Left cardiac atrium (tissue), 4 donors: ENCODE measurements at places on chromosomes 1 and 21.

DNA sequence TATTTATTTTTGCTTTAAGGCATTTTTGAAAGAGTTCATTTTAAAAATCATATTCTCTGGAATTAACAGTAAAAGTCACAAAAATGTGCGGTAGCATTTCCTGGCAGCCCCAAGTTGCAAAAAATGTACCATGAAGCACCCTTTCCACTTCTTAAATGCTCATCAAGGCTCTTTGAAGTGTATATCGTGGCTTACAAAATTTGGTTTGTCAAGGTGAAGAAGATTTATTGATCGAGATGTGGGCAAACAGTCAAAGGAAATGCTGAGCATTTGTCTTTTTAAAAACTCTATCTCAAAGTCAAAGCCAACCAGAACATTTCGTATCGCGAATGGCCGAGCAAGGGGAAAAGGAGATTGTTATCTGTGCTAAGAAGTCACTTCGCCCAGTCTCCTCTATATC, 277.5 kb upstream of the KAZN start:
- DNase-seq: no peak

DNA sequence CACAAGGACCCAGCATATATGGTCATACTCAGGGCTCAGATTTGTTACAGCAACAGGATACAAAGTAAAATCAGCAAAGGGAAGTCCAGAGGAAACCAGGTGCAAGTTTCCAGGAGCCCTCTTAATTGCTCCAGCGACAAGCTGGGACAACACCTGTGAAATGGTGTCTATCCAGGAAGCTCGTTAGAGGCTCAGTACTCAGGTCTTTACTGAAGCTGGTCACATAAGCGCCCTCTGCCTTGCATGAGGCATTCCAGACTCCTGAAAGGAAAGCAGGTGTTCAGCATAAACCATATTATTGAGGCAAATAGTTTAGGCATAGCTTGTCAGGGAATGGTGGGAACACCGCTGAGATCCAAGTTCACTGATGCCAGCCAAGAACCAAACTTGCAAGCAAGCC, 231.0 kb downstream of the SLC35F3 start:
- no peak for DNase-seq

GRCh38 chr1:43716559-43717281, 9.4 kb downstream of the ST3GAL3 start:
- no peak for DNase-seq

GRCh38 chr1:62274496-62275485, 44.4 kb downstream of the KANK4 start:
- DNase-seq: no peak

- DNase-seq: peak; percentile 55
These were observed 81.3 kb upstream of the KAZN start for GRCh38 chr1:14516974-14517840.

DNA sequence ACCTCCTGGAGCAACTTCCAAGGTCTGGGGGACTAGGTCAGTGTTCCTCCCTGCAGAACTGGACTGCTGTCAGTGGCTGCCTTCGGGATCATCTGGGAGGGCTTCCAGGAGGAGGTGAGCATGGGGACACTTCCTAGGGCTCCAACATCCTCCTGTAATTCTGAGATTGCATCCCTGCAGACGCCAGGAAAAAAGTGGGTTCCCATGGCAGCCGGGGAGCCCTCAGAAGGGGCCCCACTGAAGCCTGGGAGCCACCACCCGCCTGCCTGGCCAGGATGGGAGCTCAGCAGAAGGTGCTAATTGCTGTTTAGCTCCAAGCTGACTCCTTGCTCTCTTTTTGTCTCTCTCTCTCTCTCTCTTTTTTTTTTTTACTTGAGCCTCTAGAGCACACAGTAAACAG, 16.1 kb upstream of the ARF1 start:
- no peak for DNase-seq

DNA sequence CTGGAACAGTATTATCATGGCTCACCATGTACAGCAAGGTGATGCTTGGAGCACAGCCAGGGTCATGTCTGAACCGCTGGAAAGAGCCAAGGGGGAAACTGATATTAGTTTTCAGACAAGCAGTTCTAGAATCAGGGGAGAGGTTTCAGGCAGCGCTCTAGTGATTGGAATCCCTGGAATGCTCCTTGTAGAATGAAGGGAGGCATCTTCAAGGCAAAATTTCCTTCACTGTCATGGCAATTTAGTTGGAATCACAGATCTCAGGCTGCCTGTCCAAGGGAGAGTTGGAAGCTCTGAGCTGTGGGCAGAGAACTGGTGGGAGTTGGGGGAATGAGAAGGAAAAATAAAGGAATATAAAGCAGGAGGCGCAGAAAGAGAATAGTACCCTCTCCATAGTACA, 737.1 kb downstream of the PTPRU start:
- DNase-seq: no peak

DNA sequence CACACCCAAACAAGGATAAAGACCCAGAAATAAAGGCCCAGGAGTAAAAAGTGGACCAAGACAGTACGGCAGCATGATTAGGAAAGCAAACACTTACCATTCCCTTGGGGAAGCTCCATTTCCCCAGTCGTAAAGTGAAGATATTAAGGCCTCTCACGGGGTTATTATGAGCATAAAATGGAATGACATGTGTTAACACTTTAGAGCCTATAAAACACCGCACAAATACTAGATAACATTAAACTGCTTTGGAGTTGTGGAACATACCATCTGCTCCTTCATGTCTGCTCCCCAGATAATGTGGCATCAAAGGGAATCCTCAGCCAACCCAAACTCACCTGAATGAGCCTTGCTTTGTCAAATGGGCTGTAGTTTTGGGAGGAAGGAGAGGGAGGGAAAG, 8.9 kb upstream of the ITLN2 start:
- DNase-seq: no peak

DNA sequence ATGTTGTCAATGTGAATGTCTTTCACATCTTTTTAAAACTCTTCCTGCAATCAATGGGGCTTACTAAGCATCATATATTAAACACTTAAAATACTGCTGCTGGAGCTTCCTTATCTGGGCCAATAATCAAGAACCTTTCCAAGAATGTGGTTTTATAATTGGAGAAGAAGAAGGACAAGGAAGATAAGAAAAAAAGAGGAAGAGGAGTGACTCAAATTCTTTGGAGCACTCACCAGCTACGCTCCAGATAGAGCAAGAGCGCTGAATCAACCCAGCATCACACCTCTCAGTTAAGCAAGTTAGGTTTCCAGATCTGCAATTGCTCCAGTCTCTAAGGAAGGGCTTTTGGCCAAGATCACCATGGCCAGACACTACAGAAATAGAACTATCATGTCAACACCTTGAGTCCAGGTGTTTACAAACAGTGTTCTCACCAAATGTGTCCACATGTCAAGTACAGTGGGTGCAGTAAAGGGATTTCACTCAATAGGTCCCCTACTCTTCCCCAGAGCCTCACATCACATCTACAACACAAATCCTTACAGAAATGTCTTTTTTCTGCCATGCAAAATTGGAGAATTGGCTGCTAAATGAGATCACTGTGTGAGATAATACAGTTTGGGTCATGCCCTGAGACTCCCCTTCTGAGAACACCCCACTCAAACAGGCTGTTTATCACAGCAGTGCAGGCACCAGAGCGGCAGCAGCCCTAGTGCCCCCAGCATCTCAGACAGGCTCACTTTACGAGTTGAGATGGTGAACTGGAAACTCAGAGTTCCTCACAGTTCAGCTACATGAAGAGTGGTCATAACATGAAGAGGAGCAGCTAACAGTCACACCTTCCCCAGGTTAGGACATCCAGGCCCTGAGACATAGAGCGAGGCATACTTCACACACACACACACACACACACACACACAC, 1.7 kb upstream of the SPRR2B start:
- DNase-seq: no peak

- no peak for DNase-seq
These were observed 5.7 kb upstream of the IFFO2 start for GRCh38 chr1:18962121-18962721.

DNA sequence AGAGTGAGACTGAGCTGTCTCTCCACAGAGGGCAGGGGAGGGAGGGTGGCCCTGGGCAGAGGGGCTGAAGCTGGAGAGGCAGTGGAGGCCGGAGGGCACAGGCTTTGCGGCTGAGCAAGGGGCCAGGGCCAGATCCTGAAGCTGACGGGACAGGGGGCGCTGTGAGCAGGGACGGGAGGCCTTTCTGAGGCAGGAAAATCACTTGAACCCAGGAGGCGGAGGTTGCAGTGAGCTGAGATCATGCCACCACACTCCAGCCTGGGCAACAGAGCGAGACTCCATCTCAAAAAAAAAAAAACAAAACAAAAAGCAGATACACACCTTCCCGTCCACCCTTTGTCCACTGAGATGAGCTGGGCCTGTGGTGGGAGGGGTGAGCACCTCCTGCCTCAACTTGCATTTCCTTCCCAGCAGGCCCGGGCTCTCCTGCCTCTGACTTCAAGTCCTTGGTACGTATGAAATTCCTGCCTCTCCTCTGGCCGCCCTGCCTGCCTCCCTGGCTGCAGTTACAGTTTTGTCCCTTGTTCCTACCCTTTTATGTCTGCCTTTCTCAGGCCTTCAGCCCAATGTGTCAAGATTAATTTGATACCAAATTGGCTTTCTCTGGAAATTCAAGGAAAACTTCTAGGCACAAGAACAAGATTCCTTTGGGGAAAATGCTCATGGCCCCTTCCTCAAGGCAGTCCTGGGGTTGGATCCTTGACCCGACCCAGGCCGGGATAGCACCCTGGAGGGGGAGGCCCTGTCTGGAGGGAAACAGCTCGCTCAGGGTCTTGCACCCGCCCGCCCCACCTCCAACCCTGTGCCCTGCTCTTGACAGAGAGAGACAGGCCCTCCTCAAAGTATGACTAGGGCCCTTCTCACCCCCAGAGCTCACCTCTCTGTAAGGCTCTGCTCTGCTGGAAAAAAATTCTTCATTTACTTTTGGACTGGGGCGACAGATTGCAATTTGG, 11.2 kb upstream of the ADAMTSL4 start:
- DNase-seq: peak; percentile 60

- no peak for DNase-seq
These were observed 17.2 kb downstream of the TPM3 start for GRCh38 chr1:154174654-154175053.

DNA sequence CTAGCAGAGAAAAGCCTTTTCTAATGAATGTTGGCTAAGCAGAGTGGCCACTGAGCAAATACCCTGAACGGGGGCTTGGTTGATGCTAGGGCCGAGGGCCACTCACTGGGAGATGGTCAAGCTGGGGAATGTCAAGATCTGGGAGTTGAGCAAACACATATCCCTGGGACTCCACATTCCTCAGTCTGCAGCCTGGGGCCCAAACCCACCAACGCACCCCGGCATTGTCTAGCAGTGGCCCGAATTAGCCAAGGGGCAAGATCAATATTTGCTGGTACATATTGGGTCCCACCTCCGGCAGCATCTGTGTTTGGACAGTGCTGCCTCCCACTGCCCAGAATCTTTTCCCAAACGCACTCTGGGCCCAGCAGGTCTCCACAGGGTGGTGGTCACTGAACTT, 144.1 kb downstream of the TRABD2B start:
- DNase-seq: no peak

GRCh38 chr1:227322376-227322775, 4.1 kb upstream of the CDC42BPA start:
- no peak for DNase-seq

GRCh38 chr1:42941640-42942330, 16.9 kb downstream of the SLC2A1 start:
- peak; percentile 81 for DNase-seq

GRCh38 chr1:117815926-117816325, 113.5 kb downstream of the GDAP2 start:
- DNase-seq: no peak

GRCh38 chr1:178282949-178283367, 189.1 kb downstream of the RASAL2 start:
- no peak for DNase-seq

GRCh38 chr1:236253918-236254637, 27.7 kb downstream of the ERO1B start:
- DNase-seq: no peak

DNA sequence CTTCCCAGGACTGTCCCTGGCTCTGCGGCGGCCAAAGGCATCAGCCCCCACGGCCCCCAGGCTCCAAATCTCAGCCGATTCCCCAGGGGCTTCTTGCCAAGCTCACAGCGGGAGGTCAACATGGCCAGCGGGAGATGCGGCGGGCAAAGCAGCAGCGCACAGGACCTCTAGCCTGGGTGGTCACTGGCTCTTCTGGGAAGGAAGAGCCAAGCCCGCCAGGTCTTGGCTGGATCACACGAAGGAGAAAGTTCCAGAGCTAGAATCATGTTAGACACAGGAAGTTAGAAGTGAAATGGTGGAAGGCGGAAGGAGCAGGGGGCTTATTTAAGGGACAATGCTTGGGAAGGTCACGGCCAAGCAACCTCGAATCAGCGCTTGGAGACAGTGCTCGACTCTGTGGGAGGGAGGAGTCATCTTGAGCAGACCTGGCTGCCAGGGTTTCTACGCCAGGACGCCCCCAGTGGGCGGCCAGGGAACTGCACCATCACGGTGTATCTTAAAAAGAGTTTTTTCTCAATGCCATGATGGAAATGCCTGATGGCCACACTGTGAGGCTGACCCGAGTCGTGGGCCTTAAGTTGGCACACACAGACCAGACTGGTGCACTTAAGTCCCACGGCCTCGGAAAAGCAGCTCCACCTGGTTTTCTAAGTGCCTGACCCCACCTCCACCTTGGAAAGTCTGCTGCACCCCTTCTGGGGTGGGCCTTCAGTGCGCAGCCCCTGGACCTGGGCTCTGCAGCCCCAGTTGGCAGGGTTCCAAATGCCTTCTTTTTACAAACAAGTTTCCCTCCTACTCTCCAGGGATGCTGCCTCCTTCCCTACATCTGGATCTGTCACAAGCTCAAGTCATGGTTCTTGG, 29.3 kb downstream of the SLC66A1 start:
- peak; percentile 74 for DNase-seq

- DNase-seq: no peak
These were observed 21.7 kb upstream of the KIRREL1 start for GRCh38 chr1:157971769-157972168.

DNA sequence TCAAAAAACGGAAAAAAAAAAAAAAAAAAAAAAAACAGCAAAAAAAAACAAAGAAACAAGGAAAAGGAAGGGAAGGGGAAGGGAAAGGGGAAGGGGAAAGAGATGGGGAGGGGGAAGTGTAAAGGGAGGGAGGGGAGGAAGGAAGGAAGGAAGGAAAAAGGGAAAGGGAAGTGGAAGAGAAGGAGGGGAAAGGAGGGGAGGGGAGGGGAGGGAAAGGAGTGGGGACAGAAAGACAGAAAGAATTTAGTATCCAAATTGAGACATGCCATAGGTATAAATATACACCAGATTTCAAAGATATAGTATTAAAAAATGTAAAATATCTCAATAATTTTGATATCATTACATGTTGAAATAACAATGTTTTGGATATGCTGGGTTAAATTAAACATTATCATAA, 25.8 kb downstream of the ARID4B start:
- no peak for DNase-seq

GRCh38 chr21:25569711-25570110, 37.6 kb downstream of the MRPL39 start:
- DNase-seq: no peak

GRCh38 chr1:198726455-198726854, 87.6 kb downstream of the PTPRC start:
- DNase-seq: no peak

- DNase-seq: peak; percentile 69
These were observed 749 bp upstream of the PEX11B start for GRCh38 chr1:145918992-145919939.
